ENCODE measurements at places on chromosomes 3 and 15.

DNA sequence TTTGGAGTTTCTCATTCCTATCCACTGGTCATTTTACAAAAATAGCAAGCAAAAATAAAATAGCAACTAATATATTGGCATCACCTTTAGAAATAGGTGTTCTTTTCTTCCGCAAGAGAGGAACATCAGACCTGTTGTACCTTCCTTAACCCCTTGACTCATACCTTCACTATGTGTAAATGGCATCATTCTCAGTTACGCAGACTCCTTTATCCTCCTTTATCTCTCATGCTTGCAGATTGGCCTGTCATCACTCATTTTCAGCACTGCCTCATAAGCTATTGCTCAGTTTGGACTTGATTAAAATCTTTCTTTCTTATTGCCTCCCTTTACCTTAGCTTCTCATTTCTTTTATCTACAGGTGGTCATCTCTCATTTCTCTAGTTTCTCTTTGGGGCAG lies 21.4 kb downstream of the ARHGEF26 start:
- no peak for DNase-seq

- DNase-seq: no peak
These were observed 229.8 kb downstream of the SNRPN start for GRCh38 chr15:25184356-25185155.

DNA sequence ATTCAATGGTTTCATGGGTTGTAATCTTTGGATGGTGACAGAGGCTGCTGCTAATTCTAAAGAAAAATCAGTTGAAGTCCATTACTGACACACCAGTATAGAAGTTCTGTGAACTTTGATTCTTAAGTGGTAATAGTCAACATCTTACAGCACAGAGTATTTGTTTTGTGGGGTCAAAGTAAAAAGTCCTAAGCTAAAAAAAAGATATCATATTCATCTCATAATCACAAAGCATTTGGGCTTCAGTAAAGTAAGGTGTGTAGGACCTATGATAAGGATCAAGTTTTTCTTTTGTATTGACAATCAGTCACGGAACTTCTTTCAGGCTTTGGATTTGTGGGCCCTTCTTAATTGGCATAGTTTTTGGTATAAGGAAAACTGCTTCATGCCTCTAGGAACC lies 1.1 kb downstream of the ASTE1 start:
- no peak for DNase-seq

GRCh38 chr15:62432702-62433398 lies 267.8 kb upstream of the C2CD4B start:
- DNase-seq: no peak

GRCh38 chr15:80478075-80478474 lies 73.9 kb downstream of the ARNT2 start:
- DNase-seq: no peak

GRCh38 chr3:95029644-95030043 lies 966.8 kb downstream of the NSUN3 start:
- DNase-seq: no peak

DNA sequence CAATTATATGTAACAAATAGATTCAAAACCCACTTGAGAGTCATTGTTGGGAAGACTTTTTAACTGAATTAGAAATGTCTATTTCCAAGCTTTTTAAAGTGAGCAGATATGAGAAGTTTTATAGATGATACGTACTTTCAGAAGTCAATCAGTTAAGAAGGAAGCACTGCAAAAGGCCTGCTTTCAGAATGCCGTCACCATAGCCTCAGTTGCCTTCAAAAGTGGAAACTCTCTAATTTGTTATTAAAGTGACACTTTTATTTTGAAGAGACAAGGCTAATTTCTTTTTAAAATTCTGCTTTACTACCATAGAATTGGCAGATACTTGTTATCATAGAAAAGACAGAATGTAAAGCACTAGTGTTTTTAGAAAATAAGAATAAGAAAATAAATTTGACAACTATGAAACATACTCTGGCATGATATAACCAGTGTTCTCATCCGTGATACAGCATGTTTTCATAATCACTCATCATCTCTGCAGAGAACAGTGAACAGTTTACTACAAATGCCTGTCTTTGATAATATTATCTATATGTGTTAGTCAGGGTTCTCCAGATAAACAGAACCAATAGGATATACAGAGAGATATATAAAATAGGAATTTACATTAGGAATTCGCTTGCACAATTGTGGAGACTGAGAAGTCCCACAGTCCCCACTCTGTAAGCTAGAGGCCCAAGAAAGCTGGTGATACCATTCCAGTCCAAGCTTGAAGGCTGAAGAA lies 7.0 kb upstream of the PLD1 start:
- no peak for DNase-seq

GRCh38 chr15:75832114-75832513 lies 11.1 kb upstream of the UBE2Q2 start:
- no peak for DNase-seq

DNA sequence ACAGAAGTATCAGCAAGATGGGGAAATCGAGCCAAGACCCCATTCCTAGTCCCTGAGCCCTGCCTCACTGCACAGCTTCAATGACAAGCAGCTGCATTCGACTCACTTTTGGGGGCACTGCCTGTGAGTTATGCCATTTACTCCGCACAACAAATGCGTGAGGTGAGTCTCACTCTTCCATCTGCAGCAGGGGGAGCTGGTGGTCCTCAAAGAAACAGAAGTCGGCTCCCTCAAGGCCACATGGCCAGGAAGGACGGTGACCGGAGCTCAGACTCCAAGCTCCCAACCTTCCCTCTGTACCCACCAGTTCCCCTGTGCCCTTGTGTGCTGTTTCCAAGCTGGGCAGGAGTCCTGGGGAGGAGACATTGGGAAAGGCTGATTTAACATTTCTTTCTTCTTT lies 127.7 kb upstream of the IQSEC1 start:
- DNase-seq: no peak

DNA sequence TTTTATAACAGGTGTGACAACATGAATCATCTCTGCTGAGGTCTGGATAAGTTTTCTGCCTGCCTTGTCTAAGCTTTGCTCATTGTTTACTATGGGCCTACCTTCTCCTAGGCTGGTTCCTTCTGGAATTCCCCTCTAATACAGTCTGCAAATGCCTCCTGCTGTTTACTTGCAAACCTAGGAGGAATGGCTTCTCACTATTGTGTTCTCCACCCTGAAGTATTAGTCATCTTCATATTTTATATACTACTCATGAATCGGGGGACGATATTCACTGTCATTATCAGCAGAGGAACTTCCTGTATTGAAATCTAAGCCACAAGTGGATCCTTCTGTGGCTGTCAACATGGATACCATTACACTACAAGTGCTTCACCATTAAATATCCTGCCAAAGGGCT lies 154.8 kb downstream of the PLCL2 start:
- DNase-seq: no peak

GRCh38 chr3:176969066-176969465 lies 228.2 kb downstream of the TBL1XR1 start:
- peak; percentile 4 for DNase-seq

GRCh38 chr3:129560269-129560787 lies 17.4 kb downstream of the H1-8 start:
- DNase-seq: no peak

GRCh38 chr3:177491296-177492032 lies 294.2 kb upstream of the TBL1XR1 start:
- DNase-seq: no peak

GRCh38 chr3:51945031-51945840 lies 3.1 kb downstream of the PARP3 start:
- DNase-seq: no peak

- no peak for DNase-seq
These were observed 26.2 kb upstream of the IL16 start for GRCh38 chr15:81170511-81170910.

GRCh38 chr15:89802231-89802928 lies 12.3 kb downstream of the ANPEP start:
- no peak for DNase-seq

DNA sequence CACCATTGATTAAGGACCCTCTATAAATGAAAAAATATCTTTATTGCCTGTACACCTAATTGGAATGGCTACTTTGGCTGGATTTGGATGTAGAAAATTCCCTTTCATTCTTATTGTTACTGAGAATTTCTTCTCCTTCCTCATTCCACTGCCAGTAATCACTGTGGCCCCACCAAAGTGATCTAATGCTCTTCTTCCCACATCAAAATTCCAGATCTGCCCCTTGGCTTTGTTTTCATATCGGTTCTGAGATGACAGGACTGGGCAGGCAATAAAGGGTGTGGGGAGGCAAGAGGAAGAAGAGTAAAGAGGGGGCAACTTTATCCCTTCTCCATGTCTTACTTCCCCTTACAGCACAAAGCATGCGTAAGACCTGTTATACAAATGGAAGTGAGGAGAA lies 2.1 kb downstream of the ANKUB1 start:
- no peak for DNase-seq

DNA sequence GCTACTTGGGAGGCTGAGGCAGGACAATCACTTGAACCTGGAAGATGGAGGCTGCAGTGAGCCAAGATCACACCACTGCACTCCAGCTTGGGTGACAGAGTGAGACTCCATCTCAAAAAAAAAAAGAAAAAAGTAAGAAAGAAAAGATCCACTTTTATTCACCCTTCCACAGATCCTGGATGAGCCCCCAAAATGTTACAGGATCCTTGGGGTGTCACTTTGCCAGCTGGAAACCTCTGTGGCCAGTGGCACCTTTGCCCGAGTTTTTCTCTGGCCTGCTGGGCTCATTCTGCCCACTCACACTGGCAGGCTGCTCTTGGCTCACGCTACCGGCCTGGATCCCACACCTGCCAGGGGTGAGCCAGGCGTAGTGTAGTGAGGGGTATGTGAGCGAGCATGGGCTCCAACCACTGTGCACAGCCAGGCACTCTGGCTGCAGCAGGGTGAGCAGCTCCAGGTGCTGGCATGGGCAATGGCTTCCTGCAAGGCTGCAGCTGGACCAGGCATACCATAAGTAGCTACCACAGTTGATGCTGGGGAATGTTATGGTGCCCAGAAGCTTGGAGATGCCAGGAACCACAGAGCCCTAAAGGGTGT lies 57.8 kb upstream of the C15orf39 start:
- DNase-seq: peak; percentile 28

- DNase-seq: peak; percentile 91
These were observed 285.1 kb downstream of the LPP start for GRCh38 chr3:188439080-188439479.

- no peak for DNase-seq
These were observed 43.5 kb upstream of the TP63 start for GRCh38 chr3:189587664-189588040.

GRCh38 chr3:160184655-160185054 lies 40.6 kb upstream of the C3orf80 start:
- DNase-seq: peak; percentile 61

DNA sequence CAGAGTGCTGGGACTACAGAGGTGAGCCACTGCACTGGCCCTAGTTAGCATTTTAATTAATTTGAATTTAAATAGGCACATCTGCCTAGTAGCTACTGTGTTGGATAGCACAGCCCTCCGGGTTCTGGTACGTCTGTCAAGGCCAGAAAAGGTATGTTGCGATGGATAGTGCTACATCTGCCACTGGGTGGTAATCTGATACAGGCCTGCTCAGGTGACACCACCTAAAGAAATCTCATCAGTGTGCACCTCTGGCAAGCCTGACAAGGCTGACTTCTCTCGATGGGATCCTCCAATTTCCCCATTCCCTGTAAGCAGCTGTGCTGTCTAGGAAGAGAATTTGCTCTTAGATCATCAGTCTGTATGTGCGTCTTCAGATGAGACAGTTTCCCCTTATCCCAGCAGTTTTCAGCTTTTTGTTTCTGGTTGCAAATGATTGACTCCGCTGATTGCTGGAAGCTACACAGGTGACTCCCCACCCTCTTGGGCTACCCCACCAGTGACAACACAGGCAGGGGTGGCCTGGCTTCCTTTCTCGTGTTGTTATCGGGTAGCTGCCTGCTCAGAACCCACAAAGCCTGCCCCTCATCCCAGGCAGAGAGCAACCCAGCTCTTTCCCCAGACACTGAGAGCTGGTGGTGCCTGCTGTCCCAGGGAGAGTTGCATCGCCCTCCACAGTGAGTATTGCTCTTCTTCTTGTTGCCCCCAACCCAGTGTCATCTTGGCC lies at the start of gene CCR9:
Gene CCR9 (plus strand): TSS at position 565 of the 727 bp plus-strand sequence. CDS start 8,391 bp downstream, outside the sequence.
- no peak for DNase-seq

DNA sequence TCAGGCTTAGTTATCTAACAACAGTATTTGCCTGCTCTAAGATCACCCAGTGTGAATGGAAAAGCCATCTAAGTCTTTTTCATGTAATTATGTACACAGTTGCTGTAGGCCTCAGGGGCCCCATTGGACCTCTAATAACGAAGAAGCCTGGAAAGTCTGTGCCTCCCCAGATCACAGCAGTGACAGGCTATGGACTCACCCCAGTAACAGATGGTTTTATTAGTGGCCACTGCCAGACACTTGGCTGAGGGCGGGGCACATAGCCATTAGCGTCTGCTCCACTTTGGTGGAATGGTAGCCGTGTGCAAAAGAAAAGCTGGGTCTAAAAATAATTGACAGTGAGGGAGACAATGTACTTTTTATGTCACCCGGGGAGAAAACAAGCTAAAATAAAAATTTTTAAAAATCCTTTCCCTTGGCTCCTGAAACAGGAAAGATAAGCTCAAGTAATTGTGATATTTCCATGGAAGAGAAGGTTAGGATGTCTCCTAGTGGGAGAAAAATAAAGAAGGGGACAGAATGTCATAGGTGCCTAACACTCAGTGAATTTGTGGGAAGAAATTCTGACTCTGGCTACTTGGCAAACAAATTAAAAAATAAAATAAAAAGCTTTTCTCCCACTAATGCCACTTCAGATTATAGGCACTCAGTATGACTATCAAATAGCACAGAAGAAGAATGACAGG lies 44.3 kb upstream of the ZNF385D start:
- no peak for DNase-seq

GRCh38 chr15:95350908-95351307 lies 979.6 kb upstream of the NR2F2 start:
- DNase-seq: no peak

- DNase-seq: no peak
These were observed 584 bp downstream of the RPS17 start for GRCh38 chr15:82539691-82540054.

DNA sequence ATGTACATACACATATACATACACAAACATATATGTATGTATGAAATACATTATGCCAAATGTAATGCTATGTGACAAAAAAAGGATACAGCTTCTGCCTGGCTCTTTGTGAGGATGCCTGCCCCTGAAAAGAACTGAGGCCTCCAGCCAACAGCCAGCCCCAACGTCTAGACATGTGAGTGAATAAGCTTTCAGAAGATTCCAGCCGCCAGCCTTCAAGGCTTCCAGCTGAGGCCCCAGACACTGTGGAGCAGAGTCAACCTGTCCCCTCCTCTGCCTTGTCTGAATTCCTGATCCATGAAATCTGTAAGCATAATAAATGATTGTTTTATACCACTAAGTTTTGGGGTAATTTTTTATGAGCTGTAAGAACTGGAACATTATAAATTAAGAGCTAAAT lies 24.7 kb downstream of the GXYLT2 start:
- DNase-seq: no peak

Measured in MV-4-11 (cell line).